Mammary epithelial cell (primary cell): ENCODE measurements at places on chromosomes 3 and 15. TPM values are rescaled to one million over a fixed set of nuclear protein-coding genes. Genes with fewer than 3 reads are reported as not detected.
A peak's percentile ranks its signal among the peaks of the same experiment; 100 is the strongest.

GRCh38 chr15:53129121-53129904 is 339.2 kb upstream of the ONECUT1 start:
- DNase-seq, result no peak

DNA sequence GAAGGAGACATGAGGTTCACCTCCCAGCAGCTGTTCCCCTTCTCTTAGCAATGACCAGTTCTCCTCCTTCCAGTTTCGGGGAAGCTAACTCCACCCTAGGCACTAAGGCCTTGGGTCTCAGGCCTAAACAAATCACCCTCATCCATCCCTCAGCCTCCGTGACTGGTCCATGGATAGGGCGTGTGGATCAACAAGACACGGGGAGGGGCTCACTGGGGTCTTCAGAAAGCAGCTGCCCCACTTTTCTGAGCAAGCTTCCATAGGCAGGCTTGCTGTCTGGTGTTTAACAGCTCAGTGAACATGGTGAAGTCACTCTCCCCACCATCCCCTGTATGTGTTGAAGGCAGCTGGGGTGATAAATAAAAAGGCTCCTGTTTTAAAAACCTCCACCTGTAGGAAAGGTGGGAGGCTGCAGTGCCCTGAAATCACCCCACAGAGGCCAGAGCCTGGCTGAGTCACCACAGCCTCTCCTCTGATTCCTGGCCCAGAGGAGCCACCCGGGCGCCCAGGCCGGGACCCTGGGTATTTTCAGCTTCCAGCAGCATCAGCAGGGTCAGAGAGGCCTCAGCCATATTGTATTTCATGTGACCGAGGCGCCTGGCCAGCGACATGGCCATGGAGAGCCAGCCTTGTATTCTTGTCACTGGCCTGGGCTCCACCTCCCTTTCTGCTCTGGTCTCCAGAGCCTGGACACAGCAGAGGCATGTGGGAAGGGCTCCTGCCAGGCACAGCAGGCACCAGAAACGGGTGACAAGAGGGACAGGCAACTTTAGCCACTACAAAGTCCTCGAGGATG is 60.3 kb upstream of the HERC1 start:
- no peak for DNase-seq

- no peak for DNase-seq
Observed at GRCh38 chr3:14428087-14429033, 26.0 kb downstream of the SLC6A6 start.

GRCh38 chr3:143360244-143360643 is 240.7 kb downstream of the CHST2 start:
- DNase-seq, result peak; percentile 66

- DNase-seq, result no peak
Observed at GRCh38 chr3:112638327-112639020, 2.5 kb downstream of the CCDC80 start.

- no peak for DNase-seq
Observed at GRCh38 chr3:1677576-1678156, 421.0 kb upstream of the CNTN4 start.

DNA sequence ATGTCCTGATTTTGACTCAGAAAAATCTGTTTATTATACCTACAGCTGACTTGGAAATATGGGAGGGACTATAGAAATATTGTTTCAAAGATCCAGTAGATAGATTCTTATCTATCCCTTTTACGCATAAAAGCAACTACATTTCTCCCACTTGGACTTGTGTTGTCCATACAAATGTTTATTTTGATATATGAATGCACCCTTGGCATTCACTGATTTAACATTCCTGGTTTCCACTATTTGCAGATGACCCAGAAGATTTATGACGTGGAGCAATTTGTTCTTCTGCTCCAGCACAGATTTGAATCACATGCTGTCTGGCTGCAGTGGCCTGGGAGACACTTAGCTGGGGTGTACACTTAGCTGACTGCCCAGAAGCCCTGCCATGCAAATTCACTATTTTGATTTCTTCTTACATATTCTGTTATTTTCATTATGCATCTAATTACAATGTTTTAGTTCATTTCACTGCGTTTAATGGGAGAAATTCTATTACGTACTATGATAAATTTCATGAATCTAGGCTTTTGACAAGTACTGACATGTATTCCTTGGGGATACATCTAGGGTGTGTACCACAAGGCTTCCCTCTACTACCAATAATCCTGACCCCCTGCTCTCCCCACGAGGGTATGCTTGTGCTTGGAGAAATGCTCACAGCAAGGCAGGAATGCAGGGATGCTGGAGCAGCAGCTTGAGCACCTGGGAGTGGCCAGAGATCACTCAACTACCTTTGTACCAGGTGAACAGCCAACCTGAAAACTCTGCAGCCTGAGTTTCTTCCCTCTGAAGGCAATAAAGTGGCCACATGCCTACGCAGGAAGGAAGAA is 223.6 kb upstream of the TBL1XR1 start:
- no peak for DNase-seq

Gene LSMEM2
- 0.05 TPM for polyA plus RNA-seq

Gene TPM1
- 241 TPM for polyA plus RNA-seq

Gene SPSB4
- polyA plus RNA-seq, result not detected

- DNase-seq, result no peak
Observed at GRCh38 chr3:89971329-89971728, 863.9 kb downstream of the EPHA3 start.

Gene CCDC54
- not detected for polyA plus RNA-seq

Gene ITIH1
- polyA plus RNA-seq, result not detected

DNA sequence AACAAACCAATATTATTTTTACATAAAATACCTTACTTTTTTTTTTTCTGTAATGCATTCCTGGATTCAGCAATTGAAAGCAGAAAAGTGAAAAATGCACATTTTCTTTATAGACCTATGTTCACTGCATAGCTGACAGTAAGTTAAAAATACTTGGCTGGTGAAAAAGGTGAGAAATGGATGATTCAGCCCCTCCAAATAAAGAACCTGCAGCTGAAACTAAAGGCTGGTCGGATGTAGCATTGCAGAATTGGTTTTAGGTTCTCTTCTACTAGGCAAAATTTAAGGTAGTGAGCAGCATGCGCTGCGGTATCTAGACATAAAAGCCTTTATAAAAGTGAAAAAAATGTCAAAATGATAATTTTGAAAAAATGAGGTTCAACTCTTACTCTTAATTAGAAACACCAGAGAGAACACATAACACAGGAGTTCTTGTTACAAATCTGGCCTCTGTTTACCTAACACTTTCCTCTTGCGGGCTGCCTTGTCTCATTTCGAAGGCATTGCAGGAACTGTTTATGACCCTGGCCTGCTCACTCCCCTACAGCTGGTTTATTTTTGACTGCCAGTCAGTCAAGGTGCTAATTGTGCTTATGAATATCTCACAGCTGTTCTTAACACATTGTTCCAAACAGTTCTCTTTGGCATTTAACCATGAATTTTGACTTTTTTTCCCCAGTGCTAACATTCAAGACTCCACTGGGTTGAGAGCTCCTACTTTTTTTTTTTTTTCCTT is 455.4 kb upstream of the TBL1XR1 start:
- no peak for DNase-seq

Gene DAZL
- not detected for polyA plus RNA-seq

DNA sequence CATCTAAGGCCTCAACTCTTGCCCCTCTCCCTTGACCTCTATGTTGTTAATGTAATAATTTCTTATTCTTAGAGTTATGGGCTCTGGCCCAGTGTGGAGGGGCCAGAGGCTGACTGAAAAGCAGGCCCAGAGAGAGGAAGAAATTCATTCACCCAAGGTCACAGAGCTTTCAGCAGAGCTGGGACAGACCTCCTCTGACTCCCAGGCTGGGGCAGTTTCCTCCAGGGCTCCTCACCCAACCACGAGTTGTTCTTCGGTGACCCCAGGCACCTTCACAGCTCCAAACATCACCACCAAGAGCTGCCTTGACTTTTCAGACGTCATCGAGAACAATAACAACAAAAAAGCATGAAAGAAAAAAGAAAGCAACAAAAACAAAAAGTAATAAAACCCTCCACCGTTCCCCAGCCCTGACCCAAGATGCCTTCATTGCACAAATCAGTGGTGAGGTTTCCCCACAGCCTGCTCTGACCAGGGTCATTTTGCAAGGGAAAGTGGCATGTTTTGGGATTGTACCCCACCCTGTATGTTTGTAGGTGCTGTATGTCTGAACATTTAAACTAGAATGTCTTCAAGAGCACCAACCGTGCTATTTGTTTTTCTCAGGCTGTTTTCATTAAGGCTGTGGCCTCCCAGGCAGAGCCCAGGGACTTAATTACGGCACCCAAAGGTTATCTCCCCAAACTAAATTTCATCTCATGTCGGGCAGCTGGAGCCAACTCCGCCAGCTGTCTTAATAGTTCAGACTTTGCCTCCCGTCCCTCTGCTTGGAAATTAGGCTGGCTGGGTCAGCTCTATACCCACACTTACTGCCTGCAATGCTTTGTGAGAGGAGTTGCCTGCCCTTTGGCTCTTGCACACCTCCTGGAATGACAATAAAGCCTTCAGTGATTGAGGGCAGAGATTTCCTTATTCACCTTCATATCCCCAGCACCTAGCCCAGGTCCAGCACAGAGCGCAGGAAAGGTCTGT is 173.8 kb downstream of the RPLP1 start:
- DNase-seq, result no peak

Gene NTRK3
- not detected for polyA plus RNA-seq

Gene ISG20
- polyA plus RNA-seq, result 7.9 TPM

DNA sequence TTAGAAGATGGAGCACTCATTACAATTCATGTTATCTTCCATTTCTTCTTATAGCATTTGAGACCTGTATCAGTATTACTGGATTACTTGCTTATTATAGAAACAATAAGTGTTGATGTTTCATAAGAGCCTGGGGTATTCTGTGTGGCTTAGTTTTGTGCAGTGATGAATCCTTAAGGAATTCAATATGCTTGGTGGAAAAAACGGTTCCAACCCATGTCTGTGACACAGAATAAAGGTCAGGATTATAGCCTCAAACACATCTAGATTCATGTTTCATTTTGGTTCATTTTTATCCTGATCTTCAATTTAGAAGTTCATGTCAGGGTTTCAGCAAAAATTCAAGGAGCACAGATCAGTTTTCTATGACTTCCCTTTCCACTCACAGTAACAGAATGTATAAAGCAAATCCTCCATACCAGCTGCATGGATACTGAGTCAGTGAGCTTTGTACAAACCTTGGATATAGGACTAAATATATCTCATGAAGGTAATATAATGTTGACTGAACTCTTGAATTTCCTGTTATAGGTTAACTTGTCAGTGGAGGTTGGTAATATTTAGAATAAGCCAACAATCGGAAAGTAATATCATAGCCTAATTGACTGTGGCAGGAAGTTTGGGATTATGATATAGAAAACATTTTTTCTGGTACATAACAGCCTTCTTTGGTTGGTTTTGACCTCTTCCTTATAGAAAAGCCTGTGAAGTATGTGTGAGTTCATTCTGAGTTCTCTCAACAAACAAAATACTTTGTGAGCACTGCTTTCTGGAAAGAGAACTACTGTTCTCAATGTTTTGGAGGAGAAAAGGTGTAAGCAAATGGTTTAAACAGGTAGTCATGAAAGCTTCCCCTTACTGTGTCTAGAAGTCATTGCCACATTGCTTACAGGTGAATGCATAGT is 218.2 kb upstream of the TPM1 start:
- peak; percentile 63 for DNase-seq

DNA sequence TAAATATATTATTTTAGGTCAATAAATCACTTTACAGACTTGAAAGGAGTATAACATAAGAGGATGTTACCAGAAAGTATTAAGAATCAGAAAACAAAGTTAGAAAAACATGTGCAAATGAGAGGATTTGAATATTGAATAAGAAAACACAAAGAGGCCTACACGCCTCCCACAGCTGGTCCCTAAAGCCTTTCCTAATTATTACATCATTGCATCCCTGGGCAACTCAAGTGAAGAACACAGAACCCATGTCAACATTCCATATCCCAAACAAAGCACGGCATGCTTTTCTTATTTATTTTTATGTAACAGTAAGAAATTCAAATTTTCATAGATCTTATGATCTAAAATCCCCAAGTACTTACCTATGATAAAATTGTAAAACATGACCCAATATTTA is 61.2 kb downstream of the HERC1 start:
- no peak for DNase-seq

DNA sequence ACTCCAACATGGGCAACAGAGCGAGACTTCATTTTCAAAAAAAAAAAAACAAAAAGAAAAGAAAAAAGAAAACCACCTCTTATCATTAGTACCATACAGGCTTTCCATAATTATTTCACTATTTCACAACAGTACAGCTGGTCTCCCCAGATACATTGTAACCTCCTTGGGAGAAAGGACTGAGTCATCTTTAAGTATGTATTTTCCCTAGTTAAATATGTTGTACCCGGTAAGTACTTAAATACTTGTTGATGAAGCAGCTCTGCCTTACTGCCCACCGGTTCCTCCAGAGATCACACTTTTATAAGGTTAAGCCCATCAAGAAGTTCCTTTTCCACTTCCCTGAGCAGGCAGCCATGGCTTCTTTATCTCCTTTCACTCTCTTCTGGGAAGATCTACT is 789.5 kb upstream of the CFAP20DC start:
- peak; percentile 46 for DNase-seq

GRCh38 chr3:193342551-193342950 is 36.0 kb downstream of the ATP13A5 start:
- DNase-seq, result no peak

DNA sequence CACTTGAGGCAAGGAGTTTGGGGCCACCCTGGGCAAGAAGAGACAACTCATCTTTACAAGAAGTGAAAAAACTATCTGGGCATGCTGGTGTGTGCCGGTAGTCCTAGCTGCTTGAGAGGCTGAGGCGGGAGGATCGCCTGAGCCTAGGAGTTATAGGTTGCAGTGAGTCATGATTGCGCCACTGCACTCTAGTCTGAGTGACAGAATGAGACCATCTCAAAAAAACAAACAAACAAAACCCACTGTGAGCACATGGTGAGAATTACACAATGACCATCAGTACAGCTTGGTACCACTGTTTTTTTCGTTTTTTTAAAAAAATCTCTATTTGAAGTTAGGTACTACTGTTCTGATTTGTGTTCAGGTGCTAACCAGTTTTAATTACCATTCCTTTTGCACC is 13.6 kb downstream of the VPS39 start:
- peak; percentile 26 for DNase-seq

GRCh38 chr15:31727612-31728011 is 302.7 kb upstream of the CHRNA7 start:
- DNase-seq, result no peak

DNA sequence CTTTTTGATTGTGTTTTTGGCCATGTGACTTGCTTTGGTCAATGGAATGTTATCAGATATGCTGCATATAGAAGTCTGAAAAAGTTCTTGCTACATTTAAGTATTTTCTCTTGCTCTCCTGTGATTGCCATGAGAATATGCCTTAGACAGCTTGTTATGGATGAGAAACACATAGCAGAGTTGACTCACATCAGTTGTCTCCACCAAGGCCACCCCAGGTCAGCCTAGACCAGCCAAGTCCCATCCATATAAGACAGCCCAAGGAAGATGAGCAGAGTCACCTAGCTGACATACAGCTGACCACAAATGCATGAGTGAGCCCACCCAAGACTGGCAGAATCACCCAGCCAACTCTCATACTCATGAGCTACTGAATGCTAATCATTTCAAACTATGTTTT is 153.0 kb downstream of the THRB start:
- no peak for DNase-seq

- peak; percentile 82 for DNase-seq
Observed at GRCh38 chr15:64017082-64017588, 29.1 kb downstream of the DAPK2 start.

- peak; percentile 56 for DNase-seq
Observed at GRCh38 chr15:48423342-48423741, 92.1 kb downstream of the DUT start.

Gene PLCH1
- polyA plus RNA-seq, result 0.42 TPM

Gene HYKK
- 3.7 TPM for polyA plus RNA-seq
